NCI-H2029 (cell line): ENCODE measurements at places on chromosomes 11 and 22.

DNA sequence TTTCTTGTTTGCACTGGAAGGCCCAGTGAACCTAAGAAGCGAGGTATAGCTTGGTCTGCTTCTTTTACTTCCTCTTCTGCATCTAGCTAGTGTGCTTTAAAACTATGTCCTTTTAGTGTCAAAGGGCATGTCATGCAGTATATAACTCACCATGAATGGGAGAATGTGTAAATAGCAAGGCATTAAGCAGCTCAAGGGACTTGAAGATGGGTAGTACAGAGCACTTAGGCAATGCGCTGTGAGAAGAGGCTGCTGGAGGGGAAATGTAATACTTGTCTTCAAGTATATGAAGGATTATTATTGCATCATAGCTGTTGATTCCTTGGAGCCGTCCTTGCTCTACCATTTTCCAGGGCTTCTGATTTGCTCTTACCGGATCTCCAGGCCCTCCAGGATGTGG is 7.6 kb downstream of the MAML2 start:
- no peak for DNase-seq

DNA sequence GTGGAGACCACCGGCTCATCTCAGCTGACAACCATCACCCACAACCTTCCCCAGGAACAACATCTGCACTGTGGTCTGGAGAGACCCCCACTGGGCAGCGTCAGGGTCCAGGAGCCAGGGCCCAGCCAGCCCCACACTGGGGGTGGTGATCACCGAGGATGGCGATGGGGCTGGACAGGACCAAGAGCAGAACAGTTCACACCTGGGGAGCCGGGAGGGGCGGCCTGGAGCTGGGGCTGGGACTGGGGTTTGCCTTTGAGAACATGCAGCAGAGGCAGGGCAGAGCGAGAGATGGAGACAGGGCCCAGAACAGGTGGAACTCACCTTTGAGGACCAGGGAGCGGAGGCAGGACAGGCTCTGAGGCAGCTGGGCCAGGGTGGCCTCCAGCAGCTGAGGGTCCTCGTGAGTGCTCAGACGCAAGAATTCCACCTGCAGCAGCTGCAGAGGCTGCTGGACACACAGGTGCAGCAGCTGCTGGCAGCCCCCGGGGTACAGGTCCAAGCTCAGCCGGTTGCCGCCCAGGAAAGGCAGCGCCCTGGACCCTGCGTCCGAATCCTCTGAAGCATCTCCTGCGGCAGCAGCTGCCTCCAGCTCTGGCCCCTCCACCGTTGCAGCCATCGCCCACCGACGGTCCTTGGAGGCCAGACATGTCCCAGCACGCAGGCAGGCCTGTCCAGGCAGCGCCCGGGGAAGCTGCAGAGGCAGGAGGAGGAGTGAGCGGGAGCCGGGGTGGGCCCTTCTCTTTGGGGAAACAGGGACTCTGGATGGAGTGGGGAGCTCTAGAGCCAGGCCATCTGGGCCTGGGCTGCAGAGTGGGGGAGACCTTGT is 1.0 kb downstream of the PIDD1 start:
- no peak for DNase-seq

DNA sequence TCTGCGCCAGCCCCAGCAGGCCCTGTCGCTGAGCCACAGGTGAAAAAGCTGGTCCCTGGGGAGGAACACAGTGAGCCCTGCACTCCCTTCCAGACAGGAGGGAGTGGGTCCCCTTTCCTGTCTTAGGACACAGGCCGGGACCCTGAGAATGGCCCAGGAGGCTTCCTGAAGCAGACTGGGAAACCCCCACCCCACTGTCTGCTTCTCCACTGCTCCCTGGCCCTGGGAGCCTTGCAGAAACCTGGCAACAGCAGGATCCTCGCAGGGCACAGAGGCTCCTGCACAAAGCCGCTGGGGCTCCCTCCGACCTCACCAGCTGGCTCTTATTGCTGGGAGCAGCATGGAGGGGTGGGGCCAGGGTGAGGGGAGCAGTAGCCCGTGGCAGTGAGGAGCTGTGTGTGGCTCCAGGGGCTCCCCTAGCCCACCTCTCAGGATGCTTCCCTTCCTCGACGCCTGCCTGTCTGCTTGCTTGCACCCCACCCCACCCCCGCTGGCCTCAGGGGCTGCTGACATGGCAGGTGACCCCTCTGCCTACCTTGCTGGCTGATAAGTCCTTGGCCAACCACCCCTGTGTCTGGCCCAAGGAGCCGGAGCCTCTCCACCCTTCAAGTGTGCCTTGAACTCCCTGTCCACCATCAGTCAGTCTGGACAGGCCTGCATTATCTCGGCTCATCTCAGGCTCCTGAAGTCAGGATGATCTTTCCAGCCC is 72.1 kb upstream of the KCNQ1OT1 start:
- no peak for DNase-seq

DNA sequence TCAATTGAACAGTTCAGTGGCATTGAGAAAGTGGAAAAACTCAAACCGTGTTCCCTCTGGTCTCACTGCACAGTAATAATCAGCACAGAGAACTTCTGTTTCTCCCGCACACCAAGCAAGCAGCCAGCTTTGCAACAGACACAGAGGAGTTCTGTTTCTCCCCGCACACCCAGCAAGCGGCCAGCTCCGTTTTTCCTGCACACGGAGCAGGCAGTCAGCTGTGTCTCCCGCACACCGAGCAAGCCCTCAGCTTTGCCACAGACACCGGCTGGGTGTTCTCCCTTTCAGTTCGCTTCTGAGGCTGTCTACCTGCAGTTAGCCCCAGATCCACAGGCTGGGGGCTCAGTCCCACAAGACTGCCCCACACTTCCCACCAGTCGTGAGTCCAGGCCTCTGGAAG is 9.9 kb upstream of the TALDO1 start:
- DNase-seq: no peak

GRCh38 chr11:60367009-60367408 is 11.3 kb upstream of the MS4A7 start:
- no peak for DNase-seq

DNA sequence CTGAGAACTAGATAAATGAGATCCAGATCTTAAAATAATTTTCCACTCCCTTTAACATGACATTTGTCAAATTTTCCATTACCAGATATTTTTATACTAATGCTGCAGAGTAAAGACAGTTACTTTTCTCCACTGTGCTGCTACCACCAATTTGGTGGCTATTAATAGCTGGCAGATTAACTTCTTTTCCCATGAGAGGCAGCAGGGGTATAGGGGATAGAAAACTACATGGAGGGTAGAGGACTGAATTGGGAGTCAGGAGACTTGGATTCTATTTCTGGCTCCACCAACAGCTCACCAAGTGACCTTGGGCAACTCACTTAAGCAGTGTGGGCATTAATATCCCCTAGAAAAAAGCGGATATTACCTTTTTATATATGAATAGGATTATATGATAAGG is 69.2 kb downstream of the KIF18A start:
- no peak for DNase-seq

DNA sequence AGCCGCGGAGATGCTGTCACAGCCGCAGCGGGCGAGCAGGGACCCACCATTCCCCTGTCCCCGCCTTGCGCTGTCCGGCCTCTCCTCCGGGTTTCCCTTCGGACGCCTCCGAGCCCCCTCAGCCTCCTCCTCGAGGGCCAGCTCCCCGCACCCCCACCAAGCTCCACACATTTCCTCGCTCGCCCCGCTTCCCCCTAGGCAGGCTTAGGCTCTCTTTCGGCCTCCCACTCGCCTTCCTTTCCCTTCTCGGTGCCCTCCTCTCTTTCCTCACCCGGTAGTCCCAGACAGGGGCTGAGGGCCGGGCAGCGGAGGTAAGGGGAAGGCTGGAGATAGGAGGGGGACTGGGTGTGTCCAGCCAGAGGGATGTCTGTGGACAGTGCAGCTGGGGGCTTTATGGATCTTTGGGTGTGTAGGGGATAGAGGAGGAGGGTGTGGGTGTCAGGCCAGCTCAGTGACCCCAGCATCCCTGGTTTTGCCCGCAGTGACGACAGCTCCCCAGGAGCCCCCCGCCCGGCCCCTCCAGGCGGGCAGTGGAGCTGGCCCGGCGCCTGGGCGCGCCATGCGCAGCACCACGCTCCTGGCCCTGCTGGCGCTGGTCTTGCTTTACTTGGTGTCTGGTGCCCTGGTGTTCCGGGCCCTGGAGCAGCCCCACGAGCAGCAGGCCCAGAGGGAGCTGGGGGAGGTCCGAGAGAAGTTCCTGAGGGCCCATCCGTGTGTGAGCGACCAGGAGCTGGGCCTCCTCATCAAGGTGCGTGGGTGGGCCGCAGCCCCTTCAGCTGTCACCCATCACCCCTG is 1.6 kb downstream of the KCNK4 start:
- DNase-seq: no peak

GRCh38 chr22:44286646-44287045 is 26.1 kb downstream of the SHISAL1 start:
- DNase-seq: no peak

- peak; percentile 59 for DNase-seq
Measured at GRCh38 chr11:19951558-19952115, 208.6 kb downstream of the DBX1 start.

DNA sequence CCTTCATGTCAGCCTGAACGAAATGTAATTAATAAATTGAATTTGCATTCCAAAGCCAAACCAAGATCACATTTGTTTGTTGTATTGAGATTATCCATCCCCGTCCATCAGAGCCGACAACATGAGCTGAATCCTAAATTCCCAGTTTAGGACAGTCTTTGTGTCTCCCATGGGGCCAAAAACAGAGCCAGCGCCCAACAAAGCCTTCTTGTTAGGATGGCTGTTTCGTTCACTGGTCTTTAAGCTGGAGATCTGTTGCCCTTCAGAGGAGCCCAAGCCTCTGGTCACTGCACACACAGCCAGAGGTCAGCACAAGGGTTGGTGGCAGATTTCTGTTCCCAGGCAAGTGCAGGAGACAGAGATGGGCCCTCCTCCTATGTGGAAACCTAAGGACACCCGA is 25.8 kb downstream of the DSCAML1 start:
- no peak for DNase-seq
